Endodermal cell (in vitro differentiated cells): ENCODE measurements at places on chromosomes 5 and 9.
A peak's percentile ranks its signal among the peaks of the same experiment; 100 is the strongest.

- no peak overlapping the region for H3K27ac ChIP-seq
- no peaks in the 10 kb centered on the region for H3K27me3 ChIP-seq
- no peak for DNase-seq
- H3K4me3 ChIP-seq = no peak overlapping the region
- no peaks in the 10 kb centered on the region for H3K36me3 ChIP-seq
Measured at GRCh38 chr9:99732715-99733114, 89.0 kb upstream of the NR4A3 start.

- no peak for DNase-seq
- H3K27me3 ChIP-seq = no peaks in the 10 kb centered on the region
Measured at GRCh38 chr5:143470120-143470519, 66.6 kb upstream of the NR3C1 start.

DNA sequence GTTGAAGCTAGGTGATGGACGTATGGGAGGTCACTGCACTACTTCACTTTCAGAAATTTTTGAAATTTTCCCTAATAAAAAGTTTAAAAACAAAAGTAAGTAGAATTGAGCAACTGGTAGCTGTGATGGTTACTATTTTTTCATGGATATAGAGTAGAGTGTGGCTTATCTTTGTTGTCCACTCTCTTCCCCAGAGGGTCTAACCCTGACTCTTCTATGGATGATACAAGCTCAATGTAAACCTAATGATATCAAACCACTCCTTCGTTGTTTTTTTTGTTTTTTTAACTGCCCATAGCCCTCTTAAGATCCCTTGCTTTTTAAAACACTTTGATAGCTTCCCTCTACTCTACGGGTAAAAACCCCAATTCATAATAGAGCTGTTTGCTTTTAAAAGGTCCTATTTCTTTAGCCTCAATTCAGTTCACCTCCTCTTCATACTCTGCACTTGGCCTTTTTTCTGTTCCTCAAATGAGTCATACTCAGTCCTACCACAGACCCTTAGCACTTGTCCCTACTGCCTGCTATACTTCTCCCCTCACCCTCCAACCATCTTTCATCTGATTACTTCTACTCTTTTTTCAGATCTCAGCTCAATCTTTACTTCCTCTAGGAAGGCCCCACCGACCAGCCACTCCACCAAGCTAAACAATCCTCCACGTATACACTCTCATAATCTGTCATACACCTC is 2.6 kb downstream of the HDAC3 start:
- peaks cover 12% of the 10 kb centered on the region for H3K27me3 ChIP-seq
- H3K4me3 ChIP-seq = no peak overlapping the region
- no peak overlapping the region for H3K27ac ChIP-seq
- DNase-seq = no peak

DNA sequence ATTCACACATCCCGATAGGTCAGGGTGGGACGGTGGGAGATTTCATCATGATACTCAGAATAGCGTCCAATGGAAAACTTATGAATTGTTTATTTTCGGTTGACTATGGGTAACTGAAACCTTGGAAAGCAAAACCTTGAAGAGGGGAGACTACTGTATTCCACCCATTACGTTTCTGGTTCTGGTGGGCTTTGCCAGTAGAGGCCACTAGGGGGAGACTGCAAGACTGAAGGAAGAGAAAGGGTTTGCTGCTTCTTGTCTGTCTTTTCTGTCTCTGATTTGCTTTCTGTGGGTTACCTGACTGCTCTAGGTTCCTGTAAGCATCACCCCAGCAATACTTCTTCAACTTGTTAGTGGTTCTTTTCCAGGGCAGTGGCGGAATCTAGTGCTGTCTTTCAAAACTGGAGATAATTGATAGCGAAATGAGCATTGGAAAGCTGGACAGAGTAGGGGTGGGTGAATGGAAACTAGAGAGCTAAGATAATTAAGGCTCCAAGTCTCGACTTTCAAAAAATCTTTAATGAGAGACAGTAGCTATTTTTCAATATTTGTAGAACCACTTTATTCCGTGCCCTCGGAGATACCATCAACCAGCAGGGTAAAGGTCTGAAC is 27.0 kb downstream of the GRIN3A start:
- DNase-seq = peak; percentile 89
- no peak overlapping the region for H3K27ac ChIP-seq
- H3K4me3 ChIP-seq = no peak overlapping the region
- H3K27me3 ChIP-seq = no peaks in the 10 kb centered on the region
- H3K4me1 ChIP-seq = no peaks in the 10 kb centered on the region

DNA sequence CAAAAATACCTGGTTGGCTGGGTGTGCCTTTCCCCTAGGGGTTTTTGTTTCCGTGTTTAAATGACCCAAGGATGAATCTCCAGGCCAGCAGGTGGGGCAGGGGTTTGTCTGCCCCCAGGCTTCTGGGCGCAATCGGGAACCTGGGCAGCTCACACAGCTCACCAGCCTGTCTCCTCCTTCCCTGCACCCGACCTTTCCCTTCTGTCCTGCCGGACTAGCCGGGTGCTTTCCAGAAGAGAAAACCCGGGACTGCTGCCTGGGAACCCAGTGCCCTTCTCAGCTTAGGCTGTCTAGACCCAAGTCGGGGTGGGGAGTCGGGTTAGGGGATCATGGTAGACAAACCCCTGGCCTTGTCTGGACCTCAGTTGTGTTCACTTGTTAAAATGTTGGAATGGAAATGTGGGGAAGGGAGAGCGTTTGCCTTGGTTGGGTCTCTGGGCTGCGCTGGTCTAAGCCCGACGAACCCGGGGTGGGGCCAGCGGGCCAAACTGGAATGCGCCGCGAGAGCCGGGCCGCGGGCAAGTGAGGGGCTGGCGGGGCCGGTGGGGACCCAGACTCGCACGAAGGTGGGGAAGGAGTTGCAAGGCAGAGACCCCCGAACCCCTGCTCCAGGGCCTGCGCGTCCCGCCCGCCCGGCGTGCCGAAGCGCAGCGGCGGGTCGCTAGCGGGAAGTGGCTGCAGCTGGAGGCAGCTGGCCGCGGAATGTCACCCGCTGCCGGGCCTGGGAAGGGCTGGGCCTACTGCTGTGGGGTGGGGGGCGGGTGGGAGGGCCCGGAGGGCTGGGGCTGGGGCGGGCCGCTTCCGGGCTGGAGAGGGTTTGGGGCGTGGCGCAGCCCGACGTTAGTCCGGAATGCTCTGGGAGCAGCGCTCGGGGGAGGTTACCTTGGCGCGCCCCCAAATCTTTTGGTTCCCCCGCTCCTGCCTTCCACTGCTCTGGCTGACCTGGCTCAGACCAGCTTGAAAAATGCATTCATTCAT is 84.6 kb downstream of the DAB2IP start:
- H3K27ac ChIP-seq = no peak overlapping the region
- H3K27me3 ChIP-seq = no peaks in the 10 kb centered on the region
- peaks cover 4% of the 10 kb centered on the region for H3K4me1 ChIP-seq
- H3K4me3 ChIP-seq = peak overlapping the region; percentile 72
- H3K36me3 ChIP-seq = no peaks in the 10 kb centered on the region
- peak; percentile 91 for DNase-seq

GRCh38 chr5:110612794-110613247 is 113.7 kb downstream of the TMEM232 start:
- H3K27ac ChIP-seq = no peak overlapping the region
- no peak overlapping the region for H3K4me3 ChIP-seq
- H3K27me3 ChIP-seq = no peaks in the 10 kb centered on the region
- DNase-seq = no peak
